ENCODE measurements at places on chromosomes 3 and 15. TPM values are rescaled to one million over a fixed set of nuclear protein-coding genes. Genes with fewer than 3 reads are reported as not detected.

Gene KLHL25
- 16.0 TPM for total RNA-seq

Gene THRB
- total RNA-seq: 19.4 TPM

Gene DTWD1
- 11.9 TPM for total RNA-seq

DNA sequence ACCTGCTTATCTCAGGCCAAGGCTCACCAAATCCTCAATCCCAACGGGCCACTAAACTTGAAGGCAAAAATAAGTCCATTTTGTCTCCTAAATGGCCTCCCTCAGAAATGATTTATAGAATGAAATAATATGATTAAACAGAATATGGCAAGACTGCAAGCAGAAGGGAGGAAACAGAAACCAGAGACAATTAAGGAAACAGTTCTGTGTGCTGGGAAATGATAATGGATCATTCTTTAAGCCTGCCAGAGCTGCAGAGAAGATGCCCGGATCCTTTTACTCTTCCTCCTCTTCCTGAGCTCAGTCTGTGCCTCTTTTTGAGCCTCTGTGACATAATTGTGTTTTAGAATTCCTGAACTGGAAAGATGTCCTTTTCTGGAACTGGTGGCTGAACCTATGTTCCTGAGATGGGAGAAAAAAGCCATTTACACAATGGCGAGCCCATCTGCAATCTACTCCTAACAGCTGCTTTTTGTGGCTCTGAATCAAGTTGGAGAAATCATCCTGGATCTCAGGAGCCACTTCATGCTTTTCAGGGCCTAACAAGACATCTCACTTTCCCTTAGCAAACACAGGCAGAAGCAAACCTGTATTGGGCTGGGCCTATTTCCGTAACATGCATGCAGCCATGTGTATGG is 2.8 kb upstream of the ABHD2 start:
- no peak overlapping the region for H3K27ac ChIP-seq
- DNase-seq: no peak
- H3K4me1 ChIP-seq: peaks cover 14% of the 10 kb centered on the region
- H3K27me3 ChIP-seq: no peaks in the 10 kb centered on the region

DNA sequence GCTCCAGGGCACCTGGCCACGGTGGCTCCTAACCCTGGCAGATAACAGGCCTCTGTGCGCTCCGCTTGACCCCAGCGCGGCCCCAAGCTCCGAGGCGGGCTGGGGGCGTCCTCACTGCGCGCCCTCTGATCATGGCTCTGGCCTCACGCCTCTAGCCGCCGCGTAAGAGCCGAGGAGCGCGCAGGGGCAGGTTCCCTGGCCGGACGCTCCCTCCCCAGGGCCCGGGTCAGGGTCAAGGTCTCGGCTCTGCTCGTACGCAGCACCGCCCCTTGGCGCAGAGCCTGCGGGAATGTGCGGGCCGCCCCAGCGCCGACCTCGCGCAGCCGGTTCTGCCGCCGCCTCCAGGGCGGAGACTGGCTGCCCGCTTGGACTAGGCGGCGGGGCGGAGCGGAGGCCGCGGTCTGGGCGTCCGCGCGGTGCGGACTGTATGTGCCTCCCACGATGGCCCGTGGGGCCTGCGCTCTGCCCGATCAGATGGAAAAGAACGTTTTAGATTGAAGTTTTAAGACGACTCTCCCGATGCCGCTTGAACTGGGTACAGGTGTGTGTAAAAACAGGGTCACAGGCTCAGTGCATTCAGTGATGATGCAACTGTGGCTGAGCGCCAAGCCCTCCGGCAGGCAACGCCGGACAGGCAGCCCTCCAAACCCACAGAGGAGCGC is 40.8 kb downstream of the CHST14 start:
- peak overlapping the region; percentile 47 for H3K4me3 ChIP-seq
- 0 out of 2 replicates have a peak, but pooled peaks cover 6% of the 10 kb centered on the region for H3K4me1 ChIP-seq
- peak overlapping the region; percentile 8 for H3K27ac ChIP-seq
- H3K27me3 ChIP-seq: no peaks in the 10 kb centered on the region
- H3K36me3 ChIP-seq: no peaks in the 10 kb centered on the region
- peak; percentile 82 for DNase-seq

Gene ARHGEF26
- total RNA-seq: 20.8 TPM

DNA sequence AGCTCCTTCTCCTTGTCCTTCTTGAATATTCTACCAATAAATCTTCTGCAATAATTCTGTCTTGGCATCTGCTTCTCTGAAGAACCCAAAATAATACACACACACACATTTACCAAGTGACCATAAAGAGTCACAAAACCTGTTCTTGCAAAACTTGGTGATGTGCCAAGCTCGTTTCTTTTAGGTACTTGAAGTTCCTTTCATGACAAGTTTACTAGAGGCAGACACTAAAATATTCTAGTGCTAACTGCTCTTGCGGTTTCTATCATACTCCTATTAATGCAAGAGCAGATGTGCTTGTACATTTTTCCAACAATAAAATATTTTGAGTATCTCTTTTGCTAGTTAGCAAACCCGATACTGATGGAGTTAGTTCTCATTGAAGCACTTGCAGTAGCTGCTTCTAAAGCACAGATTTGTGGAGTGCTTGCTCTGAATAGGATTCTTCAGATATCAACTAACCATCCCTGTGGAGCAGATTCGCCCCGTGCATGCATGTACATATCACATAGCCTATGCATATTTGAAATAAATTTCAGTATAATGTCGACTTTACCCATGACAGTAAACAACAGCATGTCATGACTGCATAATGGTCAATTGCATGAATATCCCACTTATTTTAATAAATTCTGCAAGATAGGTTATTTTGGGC is 23.2 kb downstream of the HHLA2 start:
- no peak overlapping the region for H3K4me3 ChIP-seq
- no peak for DNase-seq
- H3K36me3 ChIP-seq: no peaks in the 10 kb centered on the region
- H3K27me3 ChIP-seq: no peaks in the 10 kb centered on the region
- H3K27ac ChIP-seq: peak overlapping the region; percentile 22
- H3K4me1 ChIP-seq: peaks cover 35% of the 10 kb centered on the region

Gene ENTPD3
- not detected for total RNA-seq

DNA sequence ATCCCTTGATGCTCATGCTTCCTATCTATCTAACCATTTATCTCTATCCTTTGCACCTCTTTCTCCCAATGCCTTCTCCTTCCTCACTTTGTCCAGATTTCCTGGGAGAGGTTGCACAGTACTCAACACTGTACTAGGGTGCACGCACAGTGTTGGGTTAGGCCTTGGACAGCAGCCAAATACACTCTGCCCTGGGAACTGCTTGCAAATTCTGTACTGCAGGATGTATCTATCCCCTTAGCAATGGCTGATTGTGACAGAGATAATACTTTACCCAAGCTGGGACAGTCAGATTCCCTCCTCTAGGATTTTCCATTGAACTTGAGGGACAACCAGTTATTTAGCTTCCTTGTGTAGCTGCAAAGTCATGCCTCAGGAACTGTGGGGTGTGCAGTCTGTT is 113.3 kb downstream of the IL20RB start:
- no peaks in the 10 kb centered on the region for H3K4me1 ChIP-seq
- H3K27ac ChIP-seq: no peak overlapping the region
- no peak for DNase-seq
- H3K4me3 ChIP-seq: no peak overlapping the region

Gene PCSK6
- total RNA-seq: 69.5 TPM

Gene TAGLN3
- not detected for total RNA-seq

- no peak for DNase-seq
- H3K4me3 ChIP-seq: no peak overlapping the region
- no peaks in the 10 kb centered on the region for H3K4me1 ChIP-seq
- H3K27ac ChIP-seq: no peak overlapping the region
These were observed 87.4 kb upstream of the ARHGEF3 start for GRCh38 chr3:56889131-56889530.

Gene UROC1
- not detected for total RNA-seq

DNA sequence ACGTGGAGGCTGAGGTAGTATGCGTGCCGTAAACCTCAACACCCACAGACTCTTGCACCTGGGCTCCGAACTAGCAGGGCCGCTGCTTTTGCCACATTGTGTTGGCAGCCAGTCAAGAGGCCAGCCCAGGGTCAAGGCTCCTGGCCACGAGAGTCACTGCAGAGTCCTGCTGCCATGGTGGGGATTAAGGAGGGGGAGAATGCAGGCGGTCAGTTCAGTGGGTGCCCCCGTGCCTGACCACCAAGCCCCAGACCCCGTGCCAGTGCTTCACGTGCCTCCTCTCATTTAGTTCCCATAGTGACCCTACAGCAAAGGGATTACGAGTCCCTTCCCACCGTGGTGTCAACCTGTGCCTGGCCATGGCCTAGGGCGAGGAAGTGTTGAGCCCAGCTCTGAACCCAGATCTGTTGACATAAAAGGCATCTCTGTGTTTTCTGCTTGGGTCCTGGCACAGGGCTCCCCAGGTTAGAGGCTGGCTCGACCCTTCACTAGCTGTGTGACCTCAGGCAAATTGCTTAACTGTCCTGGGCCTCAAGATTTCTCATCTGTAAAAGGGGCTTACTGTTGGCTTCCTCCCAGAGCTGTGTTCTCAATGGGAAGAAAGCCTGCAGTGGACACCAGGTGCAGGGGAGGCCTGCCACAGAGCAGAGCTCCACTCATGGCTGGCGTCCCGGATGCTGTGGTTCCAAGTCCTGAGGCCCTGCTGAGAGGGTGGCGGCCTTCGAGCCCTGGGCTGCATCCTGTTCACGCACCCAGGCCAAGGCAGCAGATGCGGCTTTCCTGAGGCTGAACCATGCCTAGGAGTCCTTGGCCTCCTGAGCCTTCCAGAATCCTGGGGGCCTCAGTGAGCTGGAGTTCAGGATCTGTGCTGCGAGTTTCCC is 32.8 kb downstream of the FBLN2 start:
- H3K27ac ChIP-seq: no peak overlapping the region
- no peaks in the 10 kb centered on the region for H3K36me3 ChIP-seq
- no peaks in the 10 kb centered on the region for H3K27me3 ChIP-seq
- peaks cover 5% of the 10 kb centered on the region for H3K4me1 ChIP-seq
- H3K4me3 ChIP-seq: no peak overlapping the region
